Left kidney (tissue), 8 donors: ENCODE measurements at places on chromosomes 12 and 14. TPM values are rescaled to one million over a fixed set of nuclear protein-coding genes. Genes with fewer than 3 reads are reported as not detected.

VASH1 gene
- polyA plus RNA-seq = 36.7 TPM

GRCh38 chr12:12723681-12724420 lies 6.7 kb downstream of the CDKN1B start:
- no peak for DNase-seq

ING4 gene
- polyA plus RNA-seq = 109 TPM

DNA sequence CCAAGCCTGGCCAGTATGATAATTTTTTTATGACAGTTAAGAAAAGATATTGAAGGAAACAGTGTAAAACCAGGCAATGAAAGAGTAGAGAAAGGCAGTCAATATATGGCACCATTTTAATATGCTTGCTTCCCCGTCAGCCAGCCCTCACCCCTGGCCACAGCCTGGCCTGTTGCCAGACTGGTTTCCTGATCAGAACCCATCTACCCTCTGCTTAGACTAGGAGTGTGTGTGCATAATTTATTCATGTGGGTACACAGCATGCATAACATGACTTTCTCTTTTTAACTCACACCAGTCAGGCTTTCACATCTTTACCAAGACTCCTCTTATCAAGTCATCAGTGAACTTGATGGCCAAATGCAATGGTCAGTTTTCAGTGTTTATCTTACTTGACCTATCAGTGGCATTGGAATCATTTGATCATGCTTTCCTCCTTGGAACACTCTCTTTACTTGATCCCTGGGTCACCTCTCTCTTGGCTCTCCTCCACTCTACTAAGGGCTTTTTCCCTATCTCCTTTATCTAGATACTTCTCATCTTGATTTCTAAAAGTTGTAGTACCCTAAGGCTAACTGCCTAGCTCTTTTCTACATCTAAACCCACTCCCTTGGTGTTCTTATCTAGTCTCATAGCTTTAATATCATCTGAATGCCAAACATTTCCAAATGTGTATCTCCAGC lies 10.0 kb upstream of the GPR19 start:
- no peak for DNase-seq

NRL gene
- 2.6 TPM for polyA plus RNA-seq

DNA sequence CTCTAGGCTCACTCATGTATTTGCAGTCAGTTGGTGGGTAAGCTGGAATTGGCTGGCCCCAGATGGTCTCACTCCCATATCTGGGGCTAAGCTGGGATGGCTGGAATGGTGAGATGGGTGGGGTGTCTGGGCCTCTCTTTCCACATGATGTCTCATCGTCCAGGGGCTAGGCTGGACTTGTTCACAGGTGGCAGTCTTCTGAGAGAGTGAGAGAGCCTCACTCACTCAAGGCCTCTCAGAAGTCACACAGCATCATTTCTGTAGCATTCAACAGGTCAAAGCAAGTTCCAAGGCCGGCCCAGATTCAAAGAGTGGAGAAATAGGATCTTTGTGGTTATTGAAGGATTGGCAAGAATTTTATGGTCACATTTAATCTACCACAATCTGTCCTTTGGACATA lies 102.7 kb downstream of the UNC79 start:
- DNase-seq = no peak

GRCh38 chr14:47252802-47253201 lies 422.6 kb downstream of the MDGA2 start:
- DNase-seq = no peak

GRCh38 chr12:13243516-13244070 lies 47.1 kb downstream of the EMP1 start:
- DNase-seq = no peak

FOXM1 gene
- polyA plus RNA-seq = 46.4 TPM

GRCh38 chr12:57133013-57133569 lies 4.8 kb downstream of the LRP1 start:
- no peak for DNase-seq

- DNase-seq = peak; percentile 61
These were observed 23.3 kb upstream of the CCER1 start for GRCh38 chr12:90978117-90978770.

CLEC1B gene
- 0.43 TPM for polyA plus RNA-seq

- DNase-seq = no peak
These were observed 547 bp upstream of the OR4K15 start for GRCh38 chr14:19974844-19975243.

DNA sequence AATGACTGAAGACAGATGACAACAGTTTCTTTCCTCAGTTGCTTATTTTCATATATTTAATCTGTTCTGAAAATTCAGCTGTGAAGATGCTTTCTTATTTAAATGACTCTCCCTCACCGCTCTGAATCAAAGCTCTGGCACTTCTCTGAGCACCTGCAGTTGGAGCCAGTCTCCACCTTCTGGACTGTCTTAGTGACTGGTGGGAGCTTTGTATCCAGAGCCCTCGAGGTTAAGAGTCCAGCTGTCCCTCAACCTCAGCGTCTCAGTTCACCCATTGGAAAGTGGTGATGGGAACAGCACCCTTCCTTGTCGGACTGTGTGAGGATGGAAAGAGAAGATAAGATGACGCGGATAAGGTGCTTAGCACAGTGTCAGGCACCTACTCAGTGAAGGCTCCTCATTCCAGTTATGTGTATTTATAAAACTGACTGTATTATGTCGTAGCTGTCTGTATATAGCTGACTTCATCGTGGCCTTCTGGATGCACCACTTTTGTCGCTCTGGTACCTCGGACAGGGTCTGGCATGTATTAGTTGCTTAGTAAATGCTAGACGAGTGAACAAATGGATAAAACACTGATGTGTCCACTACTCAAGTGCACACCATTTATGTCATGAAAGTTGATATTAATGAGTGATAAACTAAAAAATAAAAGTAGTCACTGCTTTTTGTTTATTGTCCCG lies 34.5 kb downstream of the ELK3 start:
- DNase-seq = no peak

- DNase-seq = no peak
These were observed 31.8 kb downstream of the SLC16A7 start for GRCh38 chr12:59627582-59627981.

DNA sequence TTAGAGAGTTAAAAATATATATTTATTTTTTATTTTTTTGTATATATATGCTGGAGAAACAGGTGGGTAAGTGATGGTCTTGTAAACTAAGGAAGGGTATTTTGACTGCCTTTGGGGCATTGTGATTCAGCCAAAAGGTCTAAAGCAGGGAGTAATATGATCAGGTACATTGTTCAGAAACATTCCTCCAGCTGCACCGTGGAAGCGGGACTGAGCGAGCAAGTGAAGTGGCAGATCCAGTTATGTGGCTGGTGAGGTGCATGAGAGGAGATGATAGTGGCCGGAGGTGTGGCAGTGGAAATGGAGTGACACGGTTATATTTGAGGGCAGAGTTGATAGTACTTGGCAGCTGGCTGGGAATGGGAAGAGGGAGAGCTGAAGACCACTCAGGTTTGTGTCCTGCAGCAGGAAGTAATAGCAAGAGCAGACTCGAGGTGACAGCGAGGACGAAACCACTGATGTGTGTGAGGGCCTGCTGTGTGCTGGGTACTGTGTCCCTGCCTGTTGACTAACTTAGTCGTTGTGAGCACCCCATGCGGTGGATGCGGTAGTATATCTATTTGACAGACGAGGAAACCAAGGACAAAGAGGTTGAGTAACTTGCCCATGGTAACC lies 39.2 kb downstream of the EID3 start:
- DNase-seq = no peak

ERBB3 gene
- 111 TPM for polyA plus RNA-seq

GRCh38 chr12:124689631-124690030 lies 122.2 kb upstream of the NCOR2 start:
- DNase-seq = no peak

ERP29 gene
- polyA plus RNA-seq = 151 TPM

- no peak for DNase-seq
These were observed 32.9 kb upstream of the SYCP3 start for GRCh38 chr12:101772012-101772775.

SLC16A7 gene
- polyA plus RNA-seq = 6.6 TPM

GRCh38 chr14:56115976-56116893 lies 2.0 kb upstream of the PELI2 start:
- no peak for DNase-seq

- no peak for DNase-seq
These were observed 214.7 kb downstream of the NOVA1 start for GRCh38 chr14:26382901-26383685.

ARHGAP9 gene
- polyA plus RNA-seq = 2.6 TPM

DNA sequence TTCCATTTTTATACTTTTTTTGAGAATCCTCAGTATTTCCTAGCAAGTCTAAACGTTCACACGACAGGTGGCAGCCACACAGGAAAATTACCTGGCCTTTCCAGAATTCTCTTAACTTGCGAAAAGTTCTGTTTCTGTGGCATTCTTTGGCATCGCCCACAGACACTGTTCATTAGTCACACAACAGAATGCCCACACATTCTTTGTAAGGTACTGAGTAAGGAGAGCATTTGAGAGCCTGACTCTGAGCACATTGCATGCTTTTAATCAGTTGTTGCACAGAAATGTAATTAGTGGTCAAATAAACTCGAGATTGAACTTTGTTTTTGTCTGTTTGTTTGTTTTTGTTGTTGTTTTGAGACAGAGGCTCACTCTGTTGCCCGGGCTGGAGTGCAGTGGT lies 52.4 kb downstream of the LMNTD1 start:
- no peak for DNase-seq

DNA sequence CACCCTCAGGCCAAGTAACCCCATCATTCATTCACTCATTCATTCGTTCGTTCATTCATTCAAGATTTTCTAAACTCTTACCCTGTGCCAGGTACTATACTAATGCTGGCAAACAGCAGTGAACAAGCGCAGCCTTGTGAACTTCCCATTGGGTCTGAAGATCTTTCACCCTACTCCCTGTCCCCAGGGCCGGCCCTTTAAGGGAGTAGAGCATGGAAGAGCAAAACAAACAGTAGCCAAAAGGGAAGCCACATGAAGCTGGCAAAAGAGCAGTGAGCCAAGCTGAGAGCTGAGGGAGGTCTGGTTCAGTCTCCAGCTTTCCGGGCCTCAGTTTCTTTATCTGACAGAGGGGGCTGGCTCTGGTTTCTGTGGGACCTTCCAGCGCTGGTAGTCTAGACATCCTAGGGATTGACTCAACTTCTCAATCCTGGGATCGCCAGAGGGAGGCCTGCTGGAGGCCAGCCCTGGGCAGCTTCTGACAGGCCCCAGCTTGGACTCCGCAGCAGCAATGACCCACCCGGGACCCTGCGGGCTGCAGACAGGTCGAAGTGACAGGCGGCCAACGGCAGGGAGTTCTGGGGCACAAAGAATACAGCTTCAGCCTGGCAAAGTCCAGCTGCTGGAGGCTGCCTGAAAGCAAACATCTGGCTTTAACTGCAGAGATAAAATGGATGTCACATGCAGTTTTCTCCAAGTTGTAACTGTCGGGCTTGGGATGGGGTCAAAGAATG lies 27.1 kb downstream of the ACTN1 start:
- no peak for DNase-seq

SLC39A2 gene
- 1.3 TPM for polyA plus RNA-seq

- no peak for DNase-seq
These were observed 33.2 kb upstream of the FAM222A start for GRCh38 chr12:109680264-109681005.

GRCh38 chr12:10861366-10861765 lies 12.1 kb upstream of the PRR4 start:
- DNase-seq = no peak

RND1 gene
- 2.4 TPM for polyA plus RNA-seq

GRCh38 chr14:24117179-24117578 lies 2.4 kb upstream of the NRL start:
- no peak for DNase-seq

ASB2 gene
- 0.40 TPM for polyA plus RNA-seq

GRCh38 chr12:89774645-89775044 lies 66.0 kb upstream of the ATP2B1 start:
- DNase-seq = no peak

CLEC12A gene
- polyA plus RNA-seq = 0.85 TPM
